ENCODE measurements at places on chromosomes 5 and 9. TPM values are rescaled to one million over a fixed set of nuclear protein-coding genes. Genes with fewer than 3 reads are reported as not detected.

- H3K27ac ChIP-seq: no peak overlapping the region
- H3K27me3 ChIP-seq: no peaks in the 10 kb centered on the region
- H3K4me1 ChIP-seq: peaks cover 14% of the 10 kb centered on the region
Measured at GRCh38 chr9:77512876-77513275, 135.2 kb downstream of the GNA14 start.

GRCh38 chr5:121949885-121950284 is 11.9 kb upstream of the SRFBP1 start:
- H3K4me1 ChIP-seq: no peaks in the 10 kb centered on the region
- no peak overlapping the region for H3K27ac ChIP-seq
- H3K36me3 ChIP-seq: no peaks in the 10 kb centered on the region

Gene FOXD4L4
- total RNA-seq: under 0.01 TPM

GRCh38 chr5:62354028-62354874 is 48.2 kb downstream of the KIF2A start:
- H3K27ac ChIP-seq: no peak overlapping the region
- no peaks in the 10 kb centered on the region for H3K27me3 ChIP-seq
